Sigmoid colon (tissue), 7 donors: ENCODE measurements at places on chromosomes 6 and 20. TPM values are rescaled to one million over a fixed set of nuclear protein-coding genes. Genes with fewer than 3 reads are reported as not detected.

TBC1D22B gene
- total RNA-seq: 6.4 TPM

USP49 gene
- total RNA-seq: 2.1 TPM

DNA sequence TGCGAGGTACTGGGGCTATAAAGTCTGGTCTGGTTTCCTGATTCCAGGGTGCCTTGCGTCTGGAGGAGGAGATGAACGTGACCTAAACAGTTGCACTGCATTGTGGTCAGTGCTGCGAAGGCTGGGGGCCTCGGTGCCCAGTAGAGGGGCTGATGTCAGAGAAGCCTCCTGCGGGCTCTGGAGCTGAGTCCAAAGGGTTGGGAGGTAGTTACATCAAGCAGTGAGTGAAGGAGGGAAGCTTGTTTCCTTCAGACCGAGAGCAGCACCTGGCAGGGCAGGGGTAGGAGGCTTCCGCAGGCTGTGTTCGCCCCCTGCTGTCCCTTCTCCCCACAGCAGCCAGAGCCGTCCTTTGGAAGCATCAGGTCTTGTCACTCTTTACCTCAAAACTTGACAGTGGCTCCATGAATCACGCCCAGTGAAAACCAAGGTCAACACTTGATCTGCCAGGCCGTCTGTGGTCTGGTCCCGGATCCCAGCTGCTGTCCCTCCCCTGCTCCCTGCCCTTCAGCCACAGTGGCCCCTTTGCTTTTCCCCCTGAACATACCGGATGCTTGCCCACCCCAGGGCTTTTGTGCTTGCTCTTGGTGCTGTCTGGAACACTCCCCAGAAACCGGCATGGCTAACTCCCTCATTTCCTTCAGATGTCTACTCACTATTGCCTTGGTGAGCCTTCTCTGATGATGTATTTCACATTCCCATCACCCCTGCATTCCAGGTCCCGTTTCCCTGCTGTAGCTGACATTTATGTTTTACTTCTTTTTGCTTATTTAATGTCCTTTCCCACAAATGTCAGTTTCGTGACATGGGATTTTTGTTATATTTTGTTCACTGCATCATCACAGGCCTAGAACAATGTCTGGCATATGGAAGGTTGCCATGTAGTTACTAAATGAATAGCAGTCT, 7.0 kb downstream of the DYNLRB1 start:
- DNase-seq: no peak

OLIG3 gene
- not detected for total RNA-seq

GMPR gene
- 18.8 TPM for total RNA-seq

MICB gene
- 3.3 TPM for total RNA-seq
